DMS153 (cell line): ENCODE measurements at places on chromosomes 11 and 22.

- DNase-seq, result peak; percentile 58
Observed at GRCh38 chr11:126969865-126970479, 30.6 kb downstream of the KIRREL3 start.

GRCh38 chr11:11499300-11499699 is 122.5 kb downstream of the GALNT18 start:
- no peak for DNase-seq

- DNase-seq, result no peak
Observed at GRCh38 chr11:69500285-69501120, 19.0 kb downstream of the LINC01488 start.

DNA sequence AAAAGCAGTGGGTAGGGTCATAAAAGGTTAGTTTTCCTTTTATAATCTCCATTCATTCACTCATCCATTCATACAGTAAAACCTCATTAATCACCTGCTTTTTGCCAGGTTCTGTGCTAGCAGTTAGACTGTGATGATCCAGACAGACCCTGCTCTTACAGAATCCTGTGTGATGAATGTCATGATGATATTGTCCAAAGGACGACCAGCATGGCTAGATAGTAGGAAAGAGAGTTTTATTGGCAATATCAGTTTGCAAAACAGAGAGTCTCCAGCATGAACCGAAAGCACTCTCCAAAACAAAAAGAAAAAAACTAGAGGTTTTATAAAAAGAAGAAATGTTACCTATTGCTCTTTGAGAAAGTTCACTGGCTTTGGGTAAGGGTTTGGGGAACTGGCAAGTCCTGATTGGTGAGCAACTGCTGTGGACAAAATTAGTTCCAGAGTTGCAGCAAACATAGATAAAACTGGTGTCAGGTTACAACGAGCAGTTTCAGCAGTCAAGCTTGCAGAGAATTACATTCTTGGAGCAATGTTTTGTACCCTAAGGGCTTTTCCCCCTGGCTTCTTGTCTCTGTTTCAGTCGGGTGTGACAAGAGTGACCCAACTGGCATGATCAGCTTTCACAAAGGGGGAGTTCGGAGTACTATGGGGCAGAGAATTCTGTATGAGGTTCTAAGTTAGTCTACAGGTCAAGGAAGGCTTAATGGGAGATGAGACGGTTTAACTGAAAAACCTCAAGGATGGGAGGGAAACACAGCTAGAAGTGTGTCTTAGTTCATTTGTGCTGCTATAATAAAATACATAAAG is 58.3 kb downstream of the HSD17B12 start:
- no peak for DNase-seq

- no peak for DNase-seq
Observed at GRCh38 chr11:47948137-47948536, 32.2 kb upstream of the PTPRJ start.

- DNase-seq, result no peak
Observed at GRCh38 chr11:117356126-117356890, 28.7 kb downstream of the CEP164 start.

DNA sequence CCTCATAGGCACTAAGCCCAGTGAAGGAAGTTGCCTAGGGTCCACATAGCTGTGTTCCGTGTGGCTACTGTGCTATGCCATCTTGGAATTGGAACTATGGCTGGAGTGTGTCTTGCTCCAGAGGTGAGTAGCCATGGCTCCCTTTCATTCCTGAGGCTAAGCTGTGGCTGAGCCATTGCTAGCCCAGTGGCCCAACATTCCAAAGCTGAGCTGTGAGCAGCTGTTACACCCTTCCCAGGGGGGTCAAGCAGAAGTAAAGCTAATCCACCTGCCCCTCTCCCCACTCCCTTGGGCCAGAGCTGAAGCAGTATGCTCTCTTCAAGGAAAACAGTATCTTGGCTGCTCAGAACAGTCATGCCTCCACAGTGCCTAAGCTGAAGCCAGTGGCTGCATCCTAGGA is 51.1 kb downstream of the USP35 start:
- DNase-seq, result no peak

- DNase-seq, result no peak
Observed at GRCh38 chr11:76455331-76455730, 10.5 kb downstream of the EMSY start.

DNA sequence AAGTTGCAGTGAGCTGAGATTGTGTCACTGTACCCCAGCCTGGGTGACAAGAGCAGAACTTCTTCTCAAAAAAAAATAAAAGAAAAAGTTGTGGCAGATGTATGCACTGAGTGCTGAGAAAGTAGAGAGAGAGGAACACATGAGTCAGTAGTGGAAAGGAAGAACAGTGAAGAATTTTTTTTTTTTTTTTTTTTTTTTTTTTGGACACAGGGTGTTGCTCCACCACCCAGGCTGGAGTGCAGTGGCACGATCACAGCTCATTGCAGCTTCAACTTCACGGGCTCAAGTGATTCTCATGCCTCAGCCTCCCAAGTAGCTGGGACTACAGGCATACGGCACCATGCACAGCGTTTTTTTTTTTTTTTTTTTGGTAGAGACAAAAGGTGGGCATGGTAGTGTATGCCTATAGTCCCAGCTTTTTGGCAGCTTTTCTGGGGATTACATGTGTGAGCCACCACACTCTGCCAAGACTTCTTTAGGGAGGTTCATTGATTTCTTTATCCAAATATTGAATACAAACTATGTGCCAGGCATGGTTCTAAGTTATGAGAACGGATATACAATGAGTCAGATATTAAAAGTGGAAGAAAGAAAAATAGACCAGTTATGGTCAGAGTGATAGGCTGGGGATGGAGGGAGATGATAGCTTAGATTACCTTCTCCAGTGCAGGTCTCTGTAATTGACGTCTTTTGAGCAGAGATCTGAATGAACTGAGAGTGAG is 62.0 kb downstream of the YAP1 start:
- no peak for DNase-seq

DNA sequence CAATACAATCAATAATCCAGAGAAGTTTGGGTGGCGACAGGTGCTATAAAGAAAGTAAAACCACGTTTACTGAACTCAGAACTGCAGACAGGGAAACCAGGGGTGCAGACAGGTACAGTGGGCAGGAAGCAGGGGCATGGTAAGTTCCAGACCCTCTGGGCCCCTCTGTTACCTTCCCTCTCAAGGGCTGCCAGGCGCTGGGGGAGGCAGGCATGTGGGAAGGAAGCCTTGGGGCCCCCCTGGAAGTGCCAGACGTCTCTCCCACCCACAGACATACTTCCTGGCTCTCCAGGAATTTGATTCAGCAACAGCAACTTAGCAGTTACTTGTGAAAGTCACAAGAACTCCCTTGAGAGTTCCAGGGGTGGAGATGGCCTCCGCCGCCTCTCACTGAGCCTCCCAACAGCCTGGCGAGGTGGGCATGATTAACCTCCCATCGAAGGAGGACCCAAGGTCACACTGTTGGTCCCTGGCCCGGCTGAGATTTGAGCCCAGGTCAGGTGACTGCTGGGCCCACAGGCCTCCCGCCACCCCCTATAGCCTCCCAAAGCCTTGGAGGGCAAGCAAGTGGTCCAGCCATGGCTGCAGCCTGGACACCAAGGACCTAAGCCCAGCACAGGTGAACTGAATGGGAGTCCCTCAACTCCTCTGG is 14.1 kb upstream of the TSKU start:
- DNase-seq, result no peak

DNA sequence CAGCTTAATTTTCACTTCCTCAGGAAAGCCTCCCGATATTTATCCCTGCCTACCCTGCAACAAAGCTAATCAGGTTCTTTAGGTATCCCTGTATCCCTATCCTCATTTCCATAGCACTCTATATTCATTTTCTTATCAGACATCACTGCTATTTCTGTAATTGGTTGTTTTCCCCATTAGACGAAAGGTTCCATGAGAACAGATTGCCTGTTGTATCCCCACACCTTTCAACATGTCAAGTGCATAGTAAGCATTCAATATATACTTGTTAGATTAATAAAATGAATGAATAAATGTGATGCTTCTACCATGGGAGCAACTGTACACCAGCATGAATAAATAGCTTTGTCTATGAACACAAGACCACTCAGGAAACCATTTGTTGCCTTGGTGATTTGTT is 499.8 kb downstream of the DLG2 start:
- DNase-seq, result no peak

DNA sequence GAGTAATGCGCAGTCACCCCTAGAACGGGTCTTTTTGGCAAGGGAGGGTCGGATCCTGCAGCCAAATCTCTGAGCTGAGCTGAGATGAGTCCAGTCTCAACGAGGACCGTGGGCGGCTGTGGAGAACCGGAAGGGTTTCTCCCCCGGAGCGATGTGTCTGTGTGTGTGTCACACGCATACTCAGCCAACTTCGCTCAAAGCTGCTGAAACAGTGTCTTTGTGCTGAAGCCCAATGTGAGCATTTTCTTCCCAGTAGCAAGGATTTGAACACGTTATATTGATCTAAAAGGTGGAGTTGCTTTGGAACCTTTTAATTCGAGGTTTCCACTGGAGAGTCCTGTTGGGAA is 1.4 kb upstream of the CELSR1 start:
- no peak for DNase-seq

DNA sequence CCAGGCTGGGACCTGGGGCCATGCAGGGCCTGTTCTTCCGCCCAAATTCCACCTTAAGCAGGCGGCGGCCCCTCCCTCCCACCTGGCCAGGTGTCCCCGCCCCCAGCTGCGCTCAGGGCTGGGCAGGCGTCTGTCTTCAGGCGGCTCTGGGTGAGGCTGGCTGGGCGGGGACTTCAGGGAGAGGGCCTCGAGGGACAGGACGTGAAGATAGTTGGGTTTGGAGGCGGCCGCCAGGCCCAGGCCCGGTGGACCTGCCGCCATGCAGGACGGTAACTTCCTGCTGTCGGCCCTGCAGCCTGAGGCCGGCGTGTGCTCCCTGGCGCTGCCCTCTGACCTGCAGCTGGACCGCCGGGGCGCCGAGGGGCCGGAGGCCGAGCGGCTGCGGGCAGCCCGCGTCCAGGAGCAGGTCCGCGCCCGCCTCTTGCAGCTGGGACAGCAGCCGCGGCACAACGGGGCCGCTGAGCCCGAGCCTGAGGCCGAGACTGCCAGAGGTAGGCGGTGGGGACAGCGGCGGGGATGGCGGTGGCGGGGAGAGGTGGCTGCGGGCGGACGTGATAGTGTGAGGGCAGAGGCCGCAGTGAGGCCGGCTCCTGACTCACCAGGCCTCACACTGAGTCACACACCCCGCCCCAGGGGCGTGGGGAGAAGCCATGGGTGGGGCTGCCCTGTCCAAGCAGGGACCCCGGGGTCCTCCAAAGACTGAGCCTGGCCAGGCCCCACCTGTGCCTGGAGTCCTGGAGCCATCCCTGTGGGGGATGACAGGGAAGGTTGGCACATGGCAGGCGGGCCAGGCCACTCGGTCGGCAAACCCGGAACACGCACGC is at the start of gene PKP3:
PKP3 (plus strand) TSS at position 176 of the 824 bp plus-strand sequence; CDS start at position 260, 84 bp downstream.
- peak; percentile 64 for DNase-seq

- no peak for DNase-seq
Observed at GRCh38 chr11:24556693-24557092, 59.8 kb downstream of the LUZP2 start.

DNA sequence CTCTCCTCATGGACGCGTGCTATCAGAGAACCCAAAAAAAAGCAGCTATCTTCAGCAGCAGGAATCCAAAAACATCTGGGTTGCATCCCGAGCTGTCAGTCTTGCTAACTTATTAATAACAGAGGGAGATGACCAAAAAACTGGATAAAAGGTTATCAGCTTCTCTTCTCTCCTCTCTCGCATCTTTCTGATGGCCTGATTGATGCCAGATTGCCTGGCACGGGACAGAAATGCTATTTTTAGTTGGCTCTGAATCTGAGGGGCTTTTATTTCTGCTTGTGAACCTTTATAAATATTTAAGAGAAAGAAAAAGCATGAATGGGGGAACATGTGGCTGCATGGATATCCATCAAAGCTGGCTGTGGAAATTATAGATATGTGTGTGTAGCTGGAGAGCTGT is 230.3 kb downstream of the ETS1 start:
- DNase-seq, result no peak

DNA sequence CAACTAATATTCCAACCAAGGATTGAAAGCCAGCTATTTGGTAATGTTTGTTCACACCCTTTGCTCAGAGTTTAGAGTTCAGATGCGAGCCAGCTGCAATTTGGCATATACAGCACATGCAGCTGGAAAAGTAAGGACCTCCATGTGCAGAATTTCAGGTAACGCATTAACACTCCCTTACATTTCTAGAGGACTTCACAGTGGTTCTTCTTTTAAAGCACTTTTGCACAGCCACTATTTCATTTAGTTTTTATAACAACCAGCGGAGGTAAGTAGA is 3.4 kb downstream of the POU2AF3 start:
- DNase-seq, result no peak

GRCh38 chr11:111586388-111586831 is 15.8 kb upstream of the SIK2 start:
- peak; percentile 28 for DNase-seq

DNA sequence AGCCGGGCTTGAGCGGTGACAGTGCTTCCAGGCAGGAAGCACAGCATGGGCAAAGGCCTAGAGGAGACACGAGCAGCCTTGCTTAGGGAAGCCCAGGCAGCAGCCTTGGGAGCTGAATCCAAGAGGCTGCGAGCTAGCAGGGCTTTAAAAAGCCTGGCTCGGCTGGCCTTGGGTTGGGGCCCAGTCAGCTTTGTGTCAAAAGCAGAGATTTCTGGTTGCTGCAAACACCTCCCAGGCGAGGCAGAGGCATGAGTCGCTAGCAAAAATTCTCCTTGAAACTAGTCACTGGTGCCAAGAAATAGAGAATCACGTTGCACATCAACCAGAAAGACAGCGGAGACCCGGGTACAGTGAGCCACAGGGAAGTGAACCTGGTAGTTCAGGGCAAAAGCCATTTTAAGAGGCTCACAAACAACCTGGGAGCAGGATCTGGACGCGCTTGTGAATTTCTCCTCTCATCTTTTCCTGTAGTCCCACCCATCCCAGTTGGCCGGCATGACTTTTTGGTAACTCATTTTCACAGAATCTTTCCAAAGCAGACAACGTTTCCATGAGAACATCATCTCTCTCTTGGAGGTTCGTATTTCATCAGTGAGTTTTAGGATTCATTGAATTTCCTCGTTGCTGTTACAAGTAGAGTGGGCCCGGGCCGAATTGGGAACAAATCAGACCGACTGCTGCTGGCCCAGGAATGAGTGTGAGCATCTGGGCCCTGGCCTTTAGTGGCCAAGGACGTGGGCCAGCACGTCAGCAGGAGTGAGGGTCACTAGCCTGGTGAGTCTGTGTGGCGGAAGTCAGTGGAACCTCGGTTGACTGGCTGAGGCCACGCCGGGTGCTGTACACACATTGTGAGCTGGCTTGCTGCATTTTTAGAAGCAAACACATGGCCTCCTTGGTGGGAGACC is 16.4 kb upstream of the FGF4 start:
- DNase-seq, result no peak

DNA sequence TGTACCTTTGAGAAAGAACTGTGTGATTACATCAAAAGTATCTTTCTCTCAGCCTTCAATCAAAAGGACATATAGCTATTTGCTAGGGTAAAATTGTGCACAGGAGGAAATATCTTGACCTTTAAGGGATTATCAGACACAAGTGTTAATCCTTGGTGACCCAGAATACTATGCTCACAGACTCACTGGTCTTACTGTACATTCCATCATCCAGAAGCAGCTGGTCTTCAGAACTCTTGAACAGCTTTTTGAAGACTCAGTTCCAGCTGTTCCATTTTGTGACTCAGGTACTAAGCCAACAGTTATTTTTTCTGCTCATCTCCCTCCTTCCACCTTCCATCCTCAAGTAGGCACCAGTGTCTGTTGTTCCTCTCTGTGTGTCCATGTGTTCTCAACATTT is 19.8 kb downstream of the ZBED5 start:
- DNase-seq, result no peak
